Left hindlimb (tissue), 1 donor: ENCODE measurements at places on chromosomes 6 and 20.

GRCh38 chr6:23087471-23087870 lies 518.1 kb downstream of the HDGFL1 start:
- no peak for DNase-seq

DNA sequence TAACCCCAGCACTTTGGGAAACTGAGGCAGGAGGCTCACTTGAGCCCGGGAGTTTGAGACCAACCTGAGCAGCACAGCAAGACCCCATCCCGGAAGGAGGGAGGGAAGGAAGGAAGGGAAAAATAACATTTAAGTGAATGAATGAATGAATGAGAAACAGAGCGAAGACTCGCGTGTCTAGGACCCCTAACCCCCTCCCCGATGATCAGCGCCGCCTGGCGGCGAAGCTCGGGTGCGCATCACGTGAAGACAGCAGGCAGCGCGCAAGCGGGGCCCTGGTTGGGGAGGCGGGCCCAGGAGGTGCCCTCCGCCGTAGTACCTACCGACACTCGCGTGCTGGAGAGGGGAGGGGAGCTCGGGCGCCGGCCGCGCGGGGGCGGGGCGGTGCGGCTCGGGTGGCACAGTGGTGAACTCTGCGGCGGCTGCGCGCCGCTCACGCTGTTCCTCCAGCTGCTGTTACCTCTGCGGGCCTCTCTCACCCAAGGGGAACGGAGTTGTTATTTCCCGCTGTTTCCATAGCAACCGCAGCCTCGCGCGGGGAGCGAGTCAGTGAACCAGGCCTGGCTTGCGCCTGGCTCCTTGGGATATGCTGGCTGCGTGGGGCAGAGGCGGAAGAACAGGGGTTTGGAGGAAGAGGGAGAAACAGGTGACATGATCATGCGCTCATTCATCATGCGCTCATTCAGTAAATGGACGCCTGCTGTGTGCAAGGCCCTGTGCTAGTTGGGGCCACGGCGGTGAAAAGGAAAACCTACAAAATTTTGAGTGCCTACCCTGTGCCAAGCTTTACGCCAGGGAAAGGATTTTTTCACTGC lies 2.0 kb upstream of the DCDC2 start:
- DNase-seq: peak; percentile 78

DNA sequence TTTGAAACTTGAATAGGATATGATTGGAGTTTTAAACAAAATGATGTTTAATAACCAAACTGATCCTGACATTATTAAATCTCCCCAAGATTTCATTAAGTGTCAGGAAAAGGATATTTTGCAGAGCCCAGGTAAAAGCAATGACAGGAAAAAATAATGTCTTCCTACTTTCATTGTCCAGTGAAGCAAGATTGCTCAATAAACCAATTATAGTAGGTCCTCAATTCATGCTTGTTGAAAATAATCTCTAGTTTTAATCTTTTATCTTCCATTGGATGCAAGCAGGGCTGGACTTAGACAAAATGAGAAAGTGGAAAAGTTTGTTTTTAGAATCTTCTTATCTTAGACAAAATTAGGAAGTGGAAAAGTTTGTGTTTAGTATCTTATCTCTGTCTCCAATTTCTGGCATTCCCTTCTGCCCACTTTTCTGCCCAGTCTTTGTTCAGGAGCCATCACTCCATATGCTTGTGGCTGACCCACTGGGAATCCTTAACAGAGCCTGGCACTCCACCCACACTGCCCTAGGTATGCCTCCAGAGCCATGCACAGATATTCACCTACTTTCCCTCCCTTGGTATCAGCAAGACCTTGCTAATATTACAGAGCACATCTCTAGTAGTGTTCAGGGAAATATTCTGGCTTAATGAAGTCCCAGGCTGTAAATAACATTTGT lies 57.0 kb upstream of the CARMIL1 start:
- no peak for DNase-seq

- no peak for DNase-seq
These were observed 1.5 kb downstream of the EEF1A2 start for GRCh38 chr20:63497138-63497945.

DNA sequence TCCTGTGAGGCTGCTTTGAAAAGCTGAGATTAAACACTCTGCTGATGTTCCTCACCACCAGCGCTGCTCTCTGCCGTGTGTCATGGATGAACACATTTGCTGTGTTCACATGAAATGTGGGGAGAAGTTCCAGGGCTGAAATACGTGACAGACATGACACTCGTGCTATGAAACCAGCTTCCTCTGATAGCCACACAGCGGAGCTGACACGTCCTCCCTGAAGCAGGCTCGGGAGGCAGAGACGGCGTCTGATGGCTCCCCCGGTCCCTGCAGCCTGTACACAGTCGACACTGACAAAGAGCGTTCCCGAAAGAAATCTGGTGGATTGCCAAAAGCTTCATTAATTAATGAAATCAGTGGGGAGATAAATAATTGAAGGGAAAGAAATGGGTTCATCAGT lies 17.5 kb downstream of the AGPAT4 start:
- no peak for DNase-seq
